ENCODE measurements at places on chromosomes 2 and 18.

GRCh38 chr2:11708106-11708505 lies 38.1 kb upstream of the NTSR2 start:
- DNase-seq, result no peak

GRCh38 chr18:46452820-46453219 lies 204.2 kb downstream of the LOXHD1 start:
- DNase-seq, result no peak

GRCh38 chr2:128746356-128746755 lies 427.7 kb upstream of the HS6ST1 start:
- no peak for DNase-seq

- DNase-seq, result no peak
Measured at GRCh38 chr2:172710584-172711047, 25.0 kb upstream of the RAPGEF4 start.

DNA sequence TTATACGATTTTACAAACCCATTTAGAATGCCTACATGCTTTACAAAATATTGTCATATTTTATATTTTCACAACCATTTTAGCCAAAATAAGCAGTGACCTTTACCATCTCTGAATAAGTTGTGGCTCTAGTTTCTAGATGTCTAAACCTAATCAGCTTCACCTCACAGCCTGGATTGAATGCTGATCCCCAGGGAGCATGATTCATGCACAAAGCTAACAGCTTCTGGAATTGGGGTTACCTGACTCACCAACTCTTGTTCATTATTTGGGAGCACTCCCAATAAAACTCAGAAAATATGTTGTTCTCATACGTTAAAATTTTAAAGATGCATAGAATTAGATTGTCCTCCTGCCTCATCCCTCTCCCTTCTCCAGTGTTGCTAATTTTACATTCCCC lies 611.7 kb upstream of the NETO1 start:
- DNase-seq, result no peak

DNA sequence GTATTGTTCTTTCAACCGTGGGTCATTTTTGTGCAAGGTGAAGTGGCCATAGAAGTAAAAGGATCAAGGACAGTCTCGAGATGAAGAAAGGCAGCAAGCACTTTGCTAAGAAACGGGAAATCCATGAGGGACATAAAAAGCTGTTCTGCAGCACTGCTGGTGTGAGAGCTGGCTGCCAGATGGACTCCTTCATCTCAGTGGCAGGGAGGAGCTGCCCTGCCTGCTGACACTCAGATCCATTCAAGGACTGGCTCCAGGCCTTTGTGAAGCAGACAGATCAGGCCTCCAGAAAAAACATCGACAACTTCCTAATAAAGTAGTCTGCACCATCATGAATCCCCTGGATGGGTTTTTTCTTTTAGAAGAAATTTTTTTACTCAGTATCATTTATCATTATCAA lies 29.5 kb downstream of the RMC1 start:
- no peak for DNase-seq

GRCh38 chr2:32168513-32168912 lies 2.8 kb downstream of the SLC30A6 start:
- DNase-seq, result no peak

DNA sequence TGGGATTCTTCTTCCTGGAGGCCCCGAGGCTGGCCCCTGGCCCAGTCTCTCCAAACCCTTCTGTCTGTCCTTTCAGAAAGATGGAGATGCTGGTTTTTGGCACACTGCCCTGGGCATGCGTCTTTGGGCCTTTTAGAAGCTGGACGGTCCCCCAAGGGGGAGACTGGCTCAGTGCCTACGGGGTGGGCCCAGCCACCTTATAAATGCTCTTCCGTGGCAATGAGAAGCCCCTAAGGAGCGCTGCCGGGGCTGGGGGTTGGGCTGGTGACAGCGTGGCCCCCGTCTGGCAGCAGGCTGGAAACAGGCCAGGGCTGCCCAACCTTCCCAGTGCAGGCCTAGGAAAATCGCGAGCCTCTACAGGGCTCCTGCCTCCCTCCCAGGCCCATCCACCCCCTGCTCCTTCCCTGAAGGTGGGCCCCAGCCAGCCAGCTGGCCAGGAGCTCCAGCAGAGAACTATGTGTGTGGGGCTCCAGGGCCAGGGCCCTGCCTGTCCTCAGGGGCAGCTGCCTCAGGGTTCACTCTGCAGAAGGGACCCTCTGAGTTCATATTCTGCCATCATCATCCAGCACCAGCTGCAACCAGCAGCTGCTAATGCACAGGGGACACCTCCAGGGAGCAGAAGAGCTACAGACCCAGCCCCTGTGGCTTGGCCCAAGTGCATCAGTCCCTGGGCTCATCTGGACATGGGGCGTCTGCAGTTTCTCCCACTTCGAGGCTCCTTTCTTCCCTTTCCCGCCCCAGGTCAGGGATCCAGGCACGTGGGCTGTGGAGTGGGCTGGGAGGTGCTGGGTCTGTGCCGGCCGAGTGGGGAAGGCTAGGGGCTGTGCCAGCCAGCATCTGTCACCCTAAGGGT lies 107.6 kb upstream of the OTOS start:
- no peak for DNase-seq

- DNase-seq, result no peak
Measured at GRCh38 chr2:112137516-112138158, 548 bp upstream of the FBLN7 start.

DNA sequence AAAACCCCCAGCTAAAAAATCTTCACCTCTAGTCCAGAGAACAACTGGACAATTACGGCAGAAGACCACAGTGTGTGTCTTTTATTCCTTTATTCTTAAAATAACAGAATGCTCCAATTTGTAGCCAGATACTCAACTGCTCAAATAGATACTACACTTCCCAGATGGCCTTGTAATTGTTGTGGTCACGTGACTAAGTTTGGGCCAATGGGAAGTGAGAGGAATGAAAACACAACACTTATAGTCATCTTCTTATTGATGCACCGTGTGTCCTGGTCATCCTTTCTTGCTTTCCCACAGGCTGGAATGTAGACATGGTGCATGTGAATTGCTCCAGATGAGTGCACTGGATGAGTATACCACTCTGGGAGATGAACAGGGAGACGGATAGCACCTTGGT lies 145.1 kb downstream of the CDC42EP3 start:
- DNase-seq, result no peak

All from stimulated activated CD4-positive, alpha-beta T cell treated with anti-CD3 and anti-CD28 coated beads, TNF-alpha, amount 100 ng/mL, for 4 hours (primary cell).